NCI-H2171 (cell line): ENCODE measurements at places on chromosomes 16 and 17.

DNA sequence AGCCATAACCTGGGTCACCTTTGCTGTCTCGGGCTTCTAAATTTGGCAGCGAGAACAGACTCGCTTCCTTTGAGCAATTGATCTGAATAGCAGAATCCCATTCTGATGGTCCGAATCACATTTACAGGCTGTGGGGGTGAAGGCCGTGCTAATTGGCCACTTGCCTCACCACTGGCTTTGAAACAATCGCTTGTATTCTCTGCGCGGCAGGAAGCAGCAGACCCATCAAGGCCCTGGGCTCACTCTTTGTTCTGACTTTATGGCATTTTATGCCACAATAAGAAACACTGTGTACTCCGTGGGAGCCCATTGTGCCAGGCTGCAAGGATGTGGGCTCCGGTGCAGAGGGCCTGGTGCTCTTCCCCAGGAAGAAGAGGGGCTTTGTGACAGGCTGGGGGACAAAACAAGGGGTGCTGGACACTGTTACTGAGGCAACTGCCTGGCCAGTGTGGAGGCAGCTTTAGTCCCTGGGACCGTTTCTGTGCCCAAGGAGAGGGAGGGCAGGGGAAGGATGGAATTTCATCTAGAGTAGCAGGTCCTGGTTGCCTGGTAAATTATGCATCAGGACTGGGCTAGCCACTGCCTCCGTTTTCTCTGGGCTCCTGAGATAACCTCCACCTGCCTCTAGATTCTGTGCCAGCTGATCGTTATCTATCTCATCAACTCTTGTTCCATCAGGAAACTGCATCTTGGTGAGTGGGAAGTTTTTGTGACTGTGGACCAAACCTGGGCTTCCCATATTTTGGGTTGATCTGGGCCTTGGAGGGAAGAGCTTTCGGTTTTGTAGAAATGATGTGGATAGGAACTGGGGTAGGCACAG, 78.5 kb downstream of the MRC2 start:
- no peak for DNase-seq

GRCh38 chr17:59427425-59427921, 96.0 kb downstream of the YPEL2 start:
- no peak for DNase-seq

GRCh38 chr17:51819341-51820219, 338.9 kb downstream of the CA10 start:
- no peak for DNase-seq

DNA sequence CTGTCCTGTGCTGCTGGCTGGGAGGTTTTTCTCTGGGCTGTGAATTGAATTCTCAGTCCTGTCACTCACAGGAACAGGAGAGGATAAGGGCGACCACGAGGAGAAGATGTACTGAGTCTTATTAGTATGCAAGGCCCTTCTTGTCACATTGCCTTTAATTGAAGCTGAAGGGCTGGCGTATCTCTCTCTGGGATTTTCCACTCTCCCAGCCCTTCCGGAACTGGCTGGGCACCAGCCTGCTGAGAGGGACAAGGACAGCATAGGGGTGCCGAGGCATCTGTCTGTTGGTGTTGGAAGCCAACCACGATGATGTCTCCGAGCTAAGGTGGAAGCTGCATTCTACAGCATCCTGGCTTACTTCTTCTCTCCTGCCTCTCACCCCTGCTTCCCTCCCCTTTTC, 33.2 kb downstream of the GPRC5B start:
- no peak for DNase-seq

DNA sequence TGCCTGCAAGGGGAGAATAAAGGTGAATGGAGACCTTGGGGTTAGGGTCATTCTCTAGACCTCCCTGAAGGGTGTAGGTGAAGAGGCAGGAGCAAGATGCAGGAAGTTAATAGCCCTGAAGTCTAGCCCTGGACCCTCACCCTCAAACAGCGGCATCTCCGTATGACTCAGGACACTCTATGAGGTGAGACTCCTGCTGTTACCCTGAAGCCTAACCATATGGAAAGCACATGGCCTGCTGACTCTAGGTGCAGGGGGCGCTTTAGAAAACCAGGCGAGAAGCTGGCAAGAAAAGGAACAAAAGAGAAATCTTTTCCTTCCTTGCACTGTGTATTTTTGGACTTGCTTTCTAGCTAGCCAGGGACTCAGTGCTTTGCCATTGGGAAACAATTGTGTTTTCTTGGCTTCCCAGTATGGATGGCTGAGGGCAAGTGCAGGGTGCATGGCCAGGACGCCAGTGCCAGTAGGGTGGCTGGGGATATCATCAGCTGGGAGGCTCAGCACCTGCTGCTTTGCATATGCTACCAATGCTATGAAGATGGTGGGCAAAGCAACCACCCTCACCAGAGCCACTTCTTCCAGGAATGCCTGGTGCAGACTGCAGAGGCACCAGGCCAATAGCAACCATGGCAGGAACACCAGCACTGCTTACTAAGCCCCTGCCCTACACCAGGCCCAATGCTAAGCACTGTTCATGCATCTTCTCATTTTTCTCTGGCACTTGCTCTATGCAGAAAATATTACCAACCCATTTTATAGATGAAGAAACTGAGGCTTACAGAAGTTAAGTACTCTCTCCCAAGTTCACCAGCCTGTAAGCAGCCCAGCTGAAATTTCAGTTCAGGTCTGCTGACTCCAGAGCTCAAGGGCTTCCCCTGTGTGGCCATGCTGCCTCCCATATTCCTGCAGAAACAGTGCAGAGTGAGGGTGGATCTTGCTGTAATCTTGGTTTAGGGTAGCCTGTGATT, 425.1 kb downstream of the SLC39A11 start:
- DNase-seq = no peak

- no peak for DNase-seq
These were observed 120.2 kb upstream of the HAS3 start for GRCh38 chr16:68985268-68985667.

DNA sequence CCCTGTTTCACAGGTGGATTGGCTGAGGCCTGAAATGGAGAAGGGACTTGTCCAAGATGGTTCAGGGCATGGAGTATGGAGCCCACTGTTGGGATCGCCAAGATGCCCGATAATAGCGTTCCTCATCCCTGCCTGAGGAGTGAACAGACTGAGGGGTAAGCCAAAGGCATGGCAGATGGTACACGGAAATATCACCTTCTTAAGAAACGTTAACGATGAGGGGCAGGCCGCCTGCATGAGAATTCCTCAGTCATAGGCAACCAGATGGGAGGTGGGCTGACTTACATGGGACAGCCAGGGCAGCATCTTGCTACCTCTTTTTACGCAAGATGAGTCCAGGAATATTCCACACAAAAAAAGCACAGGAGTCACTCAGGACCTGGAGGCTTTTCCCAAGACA, 188.1 kb downstream of the CCDC182 start:
- peak; percentile 55 for DNase-seq

- no peak for DNase-seq
These were observed 252.4 kb upstream of the CACNG5 start for GRCh38 chr17:66582373-66583111.

GRCh38 chr16:4338712-4339299, 12.3 kb downstream of the PAM16 start:
- DNase-seq = no peak

GRCh38 chr17:73028299-73028755, 64.2 kb downstream of the SLC39A11 start:
- DNase-seq = no peak

GRCh38 chr17:70201872-70202419, 32.6 kb downstream of the KCNJ2 start:
- no peak for DNase-seq

DNA sequence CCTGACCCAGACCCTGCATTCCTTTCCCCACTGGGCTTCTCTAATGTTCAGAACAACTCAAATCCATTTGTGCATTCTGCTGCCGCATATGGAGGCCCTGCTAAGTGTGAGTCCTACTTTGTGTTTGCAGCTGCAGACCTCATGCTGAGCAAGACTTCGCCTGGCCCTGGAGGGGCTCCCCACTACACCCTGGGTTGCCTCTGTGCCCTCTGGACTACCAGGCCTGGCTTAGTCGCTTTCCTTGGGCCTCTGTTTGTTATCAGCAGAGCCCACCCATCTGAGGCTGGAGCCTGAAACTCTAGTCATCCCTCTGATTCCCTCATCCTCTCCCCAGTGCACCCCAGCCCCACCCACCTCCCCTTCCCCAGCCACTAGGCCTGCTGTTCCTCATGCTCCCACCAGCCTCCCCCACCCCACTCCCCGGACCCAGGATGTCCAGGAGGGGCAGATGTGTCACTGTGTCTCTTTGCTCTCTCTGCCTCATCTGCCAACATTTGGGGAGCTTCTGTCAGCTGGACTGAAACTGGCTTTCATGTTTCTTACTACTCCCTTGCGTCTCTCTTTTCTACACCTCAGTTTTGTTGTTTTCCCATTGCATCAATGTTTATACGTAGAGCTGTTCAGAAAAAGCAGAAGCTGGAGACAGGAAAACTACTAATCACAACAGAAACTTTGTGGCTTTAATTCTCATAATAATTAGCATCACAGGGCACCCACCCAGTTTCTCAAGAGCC, 17.9 kb upstream of the CD300E start:
- no peak for DNase-seq

DNA sequence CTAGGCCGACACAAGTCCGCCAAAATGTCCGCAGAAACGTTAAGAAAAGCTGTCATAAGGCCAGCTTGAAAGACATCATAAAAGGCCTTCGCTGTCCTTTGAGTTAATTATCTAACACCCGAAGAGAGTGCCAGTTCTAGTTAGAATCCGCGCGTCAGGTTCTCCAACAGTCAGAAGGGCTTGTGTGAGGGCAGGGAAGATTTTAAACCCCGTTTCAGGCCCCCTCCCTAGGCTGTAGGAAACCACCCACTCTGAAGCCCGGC, 729 bp upstream of the CLTC start:
- no peak for DNase-seq

GRCh38 chr17:48021934-48022333, 15.7 kb downstream of the COPZ2 start:
- no peak for DNase-seq

GRCh38 chr17:61400717-61401388, 1.2 kb downstream of the TBX2 start:
- DNase-seq = no peak

DNA sequence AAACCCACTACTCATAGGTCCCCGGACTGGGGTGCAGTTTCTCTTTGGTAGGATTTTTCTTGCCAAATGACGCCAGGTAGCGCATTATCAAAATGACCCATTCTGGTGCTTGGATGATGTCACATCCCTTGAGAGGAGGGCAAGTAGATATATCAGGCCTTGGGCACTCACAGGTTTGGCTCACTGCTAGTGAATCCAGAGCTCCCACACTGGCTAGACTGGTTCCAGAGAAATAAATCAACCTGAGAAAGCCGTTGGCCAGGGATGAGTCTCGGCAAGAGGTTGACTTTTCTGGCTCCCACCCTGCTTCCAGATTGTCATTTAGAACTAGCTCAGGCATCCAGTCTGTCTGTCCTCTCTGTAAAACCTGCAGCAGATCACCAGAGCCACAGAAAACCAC, 188.4 kb upstream of the MAF start:
- DNase-seq = no peak

DNA sequence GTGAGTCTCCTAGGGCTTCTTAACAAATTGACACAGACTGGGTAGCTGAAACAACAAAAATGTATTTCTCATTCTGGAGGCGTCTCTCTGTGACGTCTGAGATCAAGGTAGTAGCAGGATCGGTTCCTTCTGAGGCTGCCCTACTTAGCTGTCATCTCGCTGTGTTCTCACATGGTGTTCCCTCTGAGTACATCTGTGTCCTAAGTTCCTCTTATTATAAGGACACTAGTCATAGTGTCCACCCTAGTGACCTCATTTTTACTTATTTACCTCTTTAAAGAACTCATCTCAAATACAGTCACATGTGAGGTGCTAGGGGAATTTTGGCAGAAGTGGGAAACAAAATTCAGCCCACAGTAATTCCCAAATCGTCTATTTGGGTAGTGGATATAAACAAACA, 529.1 kb downstream of the NPIPA7 start:
- DNase-seq = no peak

DNA sequence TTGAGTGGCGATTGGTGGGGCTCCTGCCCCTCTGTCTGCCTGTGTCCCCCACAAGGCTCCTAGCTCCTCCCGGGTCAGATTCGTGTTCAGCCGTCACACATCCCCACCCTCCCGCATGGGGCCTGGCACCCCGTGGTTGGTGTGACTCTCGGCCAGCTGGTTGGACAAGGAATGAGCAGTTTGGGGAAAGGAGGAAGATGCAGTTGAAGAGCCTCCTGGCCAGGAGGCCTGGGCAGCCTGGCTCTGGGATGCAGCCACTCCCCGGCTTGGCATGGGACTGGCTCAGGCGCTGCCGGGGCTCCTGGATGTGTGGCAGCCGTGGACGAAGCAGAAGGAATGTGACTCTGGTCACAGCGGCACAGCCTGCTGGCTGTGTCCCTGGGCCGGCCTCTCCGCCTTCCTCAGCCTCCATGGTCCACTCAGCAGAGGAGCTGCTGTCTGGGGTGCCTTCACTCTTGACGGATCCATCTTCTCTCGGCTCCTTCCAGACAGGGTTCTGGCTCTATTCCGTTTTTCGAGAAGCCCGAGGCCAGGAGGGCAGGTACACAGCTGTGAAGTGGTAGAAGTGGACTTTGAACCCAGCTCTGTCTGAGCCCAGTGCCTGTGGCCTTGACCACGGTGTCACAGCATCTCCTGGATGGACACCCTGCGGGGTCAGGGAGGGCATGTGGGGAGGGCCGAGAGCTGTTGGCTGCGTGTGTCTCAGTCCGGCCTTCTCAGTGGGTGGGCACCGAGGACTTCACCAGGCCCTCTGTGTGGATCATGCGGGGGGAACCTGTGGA, 2.1 kb downstream of the TRAF7 start:
- no peak for DNase-seq

GRCh38 chr17:34741967-34742366, 162.6 kb downstream of the TMEM132E start:
- DNase-seq = no peak

DNA sequence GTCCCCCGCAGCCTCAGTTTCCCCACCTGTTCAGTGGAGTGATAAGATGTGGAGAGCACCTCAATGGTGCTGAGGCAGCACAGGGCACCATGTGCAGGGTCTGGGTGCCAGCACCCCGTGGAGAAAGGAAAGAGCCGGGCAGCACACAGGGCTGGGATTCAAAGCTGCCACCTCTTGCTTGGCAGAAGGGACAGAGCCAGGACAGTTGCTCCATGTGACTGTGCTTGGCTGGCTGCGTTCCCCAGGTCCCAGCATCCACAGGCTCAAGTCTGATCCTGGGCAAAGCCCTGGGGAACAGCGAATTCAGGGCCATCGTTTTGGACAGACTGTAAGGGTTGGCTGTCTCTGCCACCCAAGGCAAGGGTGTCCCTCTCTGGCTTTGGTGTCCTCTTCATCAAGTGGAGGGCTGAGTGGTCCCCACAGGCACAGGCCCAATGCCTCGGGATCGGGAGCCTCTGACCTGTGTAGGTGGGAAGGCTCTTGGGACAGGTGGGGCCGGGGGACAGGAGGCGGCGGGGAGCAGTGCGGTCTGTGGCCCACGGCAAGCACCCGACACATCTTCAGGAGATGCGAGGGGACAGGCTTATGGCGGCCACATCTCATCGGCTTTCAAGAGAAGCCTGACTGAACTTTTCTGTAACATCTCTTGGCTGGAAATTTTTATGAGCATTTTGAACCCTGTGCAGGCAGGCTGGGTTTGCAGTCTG, 8.5 kb downstream of the ZNF469 start:
- no peak for DNase-seq

- DNase-seq = no peak
These were observed 2.2 kb downstream of the PIP4K2B start for GRCh38 chr17:38797158-38797490.

- DNase-seq = no peak
These were observed 72.1 kb upstream of the FA2H start for GRCh38 chr16:74846714-74847113.

GRCh38 chr17:67993998-67994361, 2.3 kb downstream of the C17orf58 start:
- no peak for DNase-seq
